Stimulated activated CD8-positive, alpha-beta memory T cell treated with anti-CD3 and anti-CD28 coated beads, Interleukin-2, amount 100 ng/mL, for 48 hours (primary cell): ENCODE measurements at places on chromosomes 11 and 22.

DNA sequence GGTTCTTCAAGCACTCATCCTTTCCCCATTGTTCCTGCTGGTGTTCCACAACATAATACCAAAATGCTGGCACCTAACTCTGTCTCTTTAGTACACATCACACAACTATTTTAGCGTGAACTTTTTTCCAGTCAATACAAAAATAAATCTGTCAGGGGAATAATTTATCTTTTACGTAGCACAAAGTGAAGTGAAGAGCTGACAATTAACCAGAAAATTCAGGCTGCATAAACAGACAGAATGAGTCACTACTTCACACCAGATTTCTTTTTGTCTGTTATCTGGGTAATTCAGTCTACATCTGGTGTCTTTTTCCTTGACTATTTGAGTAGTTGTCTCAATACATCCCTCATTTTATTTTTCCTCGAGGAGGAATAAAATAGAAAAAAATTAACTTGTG, 7.9 kb upstream of the ETS1 start:
- no peak for DNase-seq

- DNase-seq: no peak
Observed at GRCh38 chr22:45335021-45335818, 25.5 kb downstream of the FAM118A start.

DNA sequence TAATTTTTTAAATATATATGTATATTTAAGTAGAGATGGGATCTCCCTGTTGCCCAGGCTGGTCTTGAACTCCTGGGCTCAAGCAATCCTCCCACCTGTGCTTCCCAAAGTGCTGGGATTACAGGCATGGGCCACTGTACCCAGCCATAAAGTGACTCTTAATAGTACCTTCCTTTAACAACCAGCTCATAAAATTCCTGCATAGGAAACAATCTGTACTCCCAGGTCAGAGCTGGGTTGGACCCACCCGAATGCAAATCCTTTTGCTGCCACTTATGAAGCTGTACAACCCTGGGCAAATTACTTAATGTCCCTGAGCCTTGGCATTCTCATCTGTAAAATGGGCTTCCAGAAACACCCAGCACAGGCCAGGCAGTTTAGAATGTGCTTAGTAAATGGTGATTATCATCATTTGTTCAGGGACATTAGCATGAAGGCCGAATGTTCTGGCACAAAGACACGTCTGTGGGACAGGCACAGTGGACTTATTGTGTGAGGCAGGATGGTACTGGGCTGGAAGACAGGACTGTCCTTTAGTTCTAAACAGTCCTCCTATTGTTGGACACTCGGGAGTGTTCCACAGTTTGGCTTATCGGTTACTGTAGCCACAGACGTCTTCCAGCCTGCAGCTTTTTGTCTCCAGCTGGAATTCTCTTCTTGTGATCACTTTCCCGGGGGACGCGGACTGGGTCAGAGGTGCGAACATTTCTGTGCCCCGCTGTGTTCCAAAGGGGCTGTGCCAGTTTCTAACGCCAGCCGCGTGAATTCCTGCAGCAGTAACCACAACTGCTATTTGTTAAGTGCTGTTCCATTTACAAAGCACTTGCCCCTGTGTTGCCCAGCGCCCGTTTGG, 6.0 kb downstream of the PDXP start:
- DNase-seq: no peak

- DNase-seq: no peak
Observed at GRCh38 chr11:134988495-134988894, 576.5 kb upstream of the B3GAT1 start.

GRCh38 chr11:56906683-56907148, 82.0 kb upstream of the OR5AK2 start:
- no peak for DNase-seq

GRCh38 chr11:92286709-92287108, 62.1 kb downstream of the FAT3 start:
- DNase-seq: no peak

DNA sequence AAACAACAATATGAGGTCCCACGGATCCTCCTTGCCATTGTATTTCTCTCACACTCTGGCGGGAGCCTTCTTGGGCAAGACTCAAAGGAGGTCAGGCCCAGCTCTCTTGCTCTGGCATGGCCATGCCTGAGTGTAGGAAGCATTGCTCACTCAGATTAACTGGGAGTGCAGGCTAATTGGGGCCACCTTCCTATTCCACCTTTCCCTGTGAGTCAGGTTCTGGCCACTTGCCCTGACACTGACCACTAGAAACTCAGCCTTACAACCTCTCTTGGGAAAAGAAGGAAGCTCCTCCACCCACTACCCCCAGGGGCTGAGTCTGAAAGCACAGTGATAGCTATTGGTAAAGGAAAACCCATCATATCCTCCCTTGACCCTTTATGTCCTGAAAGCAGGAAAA, 121.8 kb upstream of the NTM start:
- DNase-seq: no peak

GRCh38 chr22:46469711-46470110, 67.7 kb downstream of the CELSR1 start:
- DNase-seq: no peak

GRCh38 chr11:10818594-10818993, 9.9 kb upstream of the EIF4G2 start:
- no peak for DNase-seq

- DNase-seq: no peak
Observed at GRCh38 chr11:65814131-65814985, 19.4 kb upstream of the SNX32 start.

DNA sequence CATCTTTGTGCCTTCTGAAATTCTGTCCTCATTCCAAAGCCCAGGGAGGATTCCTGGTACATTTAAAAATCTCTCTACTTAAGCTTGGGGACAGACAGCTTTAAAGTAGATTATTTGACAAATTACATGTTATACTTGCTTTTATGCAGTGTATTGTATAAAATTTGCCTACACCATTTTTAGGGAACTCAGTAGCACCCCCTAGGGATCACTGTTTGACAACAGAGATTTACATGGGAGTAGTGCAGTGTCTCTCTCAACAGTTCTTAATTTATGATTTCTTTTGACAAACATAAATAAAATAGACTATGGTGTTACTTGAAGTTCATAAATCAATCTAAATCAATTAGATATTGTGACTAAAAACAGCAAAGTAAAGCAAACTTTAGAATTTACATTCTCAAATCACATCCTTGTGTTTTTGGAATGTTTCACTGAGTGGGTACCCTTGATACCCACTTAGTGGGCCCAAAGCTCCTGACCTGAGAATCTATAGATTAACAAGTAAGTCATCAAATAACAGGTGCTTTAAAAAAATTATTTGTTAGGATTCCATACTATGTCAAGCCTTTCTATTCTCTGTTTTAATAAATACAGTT, 428.8 kb downstream of the DYNC2H1 start:
- no peak for DNase-seq

GRCh38 chr11:115454525-115454924, 49.7 kb downstream of the CADM1 start:
- no peak for DNase-seq

- no peak for DNase-seq
Observed at GRCh38 chr11:115996808-115997188, 492.6 kb upstream of the CADM1 start.

DNA sequence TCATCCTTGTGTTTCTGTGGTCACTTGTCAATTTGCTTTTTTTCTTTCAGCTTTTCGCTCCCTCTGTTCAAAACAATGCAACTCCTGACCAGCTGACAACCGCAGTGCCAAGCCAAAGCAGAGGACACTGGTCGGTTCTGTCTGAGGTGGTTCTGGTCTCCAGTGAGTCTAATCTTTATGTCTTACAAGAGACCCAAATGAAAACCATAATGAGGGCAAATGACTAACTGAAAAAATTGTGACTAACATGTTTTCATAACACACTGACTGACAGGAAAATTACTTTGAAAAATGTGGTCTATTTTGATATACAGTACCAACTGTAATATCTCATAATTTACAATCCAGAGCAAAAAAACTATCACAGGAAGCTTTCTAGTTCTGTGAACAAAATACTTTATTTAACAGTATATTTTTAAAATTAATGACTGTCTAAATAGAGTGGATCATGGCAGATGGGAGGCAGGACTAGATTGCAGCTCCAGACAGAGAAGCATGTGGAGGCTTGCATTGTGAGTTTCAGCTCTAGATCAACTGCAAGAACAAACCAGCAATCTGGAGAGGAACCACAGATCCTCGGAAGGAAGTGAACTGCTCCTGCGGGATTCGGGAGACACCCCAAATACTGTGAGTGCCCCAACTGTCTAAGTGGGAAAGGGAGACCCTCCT, 311.8 kb downstream of the SBF2 start:
- DNase-seq: no peak

DNA sequence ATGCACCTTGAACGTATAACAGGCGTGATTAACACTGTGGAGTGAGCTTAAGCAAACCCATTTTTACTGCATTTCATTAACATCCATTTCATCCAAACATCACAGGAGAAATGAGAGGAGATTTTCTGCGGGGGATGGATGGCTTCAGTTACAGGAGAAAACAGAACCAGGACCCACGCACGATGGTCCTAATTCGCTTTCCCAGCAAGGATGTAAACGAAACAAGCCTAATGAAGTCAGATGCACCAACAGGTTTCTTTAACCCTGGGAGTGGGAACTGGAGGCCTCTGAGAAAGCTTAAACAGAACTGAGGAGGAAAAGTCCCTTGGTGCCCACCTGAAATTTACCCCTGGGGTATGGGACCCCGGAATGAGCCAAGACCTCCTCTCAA, 2.7 kb downstream of the CADM1 start:
- DNase-seq: no peak

DNA sequence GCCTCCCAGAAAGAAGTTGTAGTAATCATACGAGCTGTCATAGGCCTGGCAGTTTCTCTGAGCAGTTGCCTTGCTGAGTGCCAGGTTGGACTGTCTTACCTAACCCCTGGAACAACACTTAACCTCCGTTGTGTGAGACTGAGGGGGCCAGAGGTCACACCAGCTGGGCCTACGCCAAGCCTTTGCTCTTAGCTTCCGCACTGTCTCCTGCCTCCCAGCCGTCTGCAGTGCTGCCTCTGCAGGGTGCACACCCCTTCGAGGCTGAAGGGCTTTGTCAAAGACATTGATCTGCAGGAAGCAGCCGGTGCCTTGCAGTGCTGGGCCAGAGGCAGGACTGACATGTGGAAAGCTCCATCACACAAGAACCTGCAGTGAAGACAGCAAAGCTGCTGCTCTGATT, 16.7 kb downstream of the TAB1 start:
- DNase-seq: no peak

- no peak for DNase-seq
Observed at GRCh38 chr11:27186580-27186979, 146.0 kb downstream of the BBOX1 start.

DNA sequence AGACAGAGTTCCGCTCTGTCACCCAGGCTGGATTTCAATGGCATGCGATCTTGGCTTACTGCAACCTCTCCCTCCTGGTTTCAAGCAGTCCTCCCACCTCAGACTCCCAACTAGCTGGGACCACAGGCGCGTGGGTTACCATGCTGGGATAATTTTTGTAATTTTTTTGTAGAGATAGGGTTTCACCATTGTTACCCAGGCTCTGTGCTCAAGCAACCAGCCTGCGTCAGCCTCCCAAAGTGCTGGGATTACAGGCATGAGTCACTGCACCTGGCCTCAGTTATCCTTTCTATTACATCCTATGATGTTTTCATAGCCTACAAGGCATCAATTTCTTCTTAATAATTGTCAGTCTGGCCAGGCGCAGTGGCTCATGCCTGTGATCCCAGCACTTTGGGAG, 36.5 kb downstream of the LRRC74B start:
- no peak for DNase-seq

DNA sequence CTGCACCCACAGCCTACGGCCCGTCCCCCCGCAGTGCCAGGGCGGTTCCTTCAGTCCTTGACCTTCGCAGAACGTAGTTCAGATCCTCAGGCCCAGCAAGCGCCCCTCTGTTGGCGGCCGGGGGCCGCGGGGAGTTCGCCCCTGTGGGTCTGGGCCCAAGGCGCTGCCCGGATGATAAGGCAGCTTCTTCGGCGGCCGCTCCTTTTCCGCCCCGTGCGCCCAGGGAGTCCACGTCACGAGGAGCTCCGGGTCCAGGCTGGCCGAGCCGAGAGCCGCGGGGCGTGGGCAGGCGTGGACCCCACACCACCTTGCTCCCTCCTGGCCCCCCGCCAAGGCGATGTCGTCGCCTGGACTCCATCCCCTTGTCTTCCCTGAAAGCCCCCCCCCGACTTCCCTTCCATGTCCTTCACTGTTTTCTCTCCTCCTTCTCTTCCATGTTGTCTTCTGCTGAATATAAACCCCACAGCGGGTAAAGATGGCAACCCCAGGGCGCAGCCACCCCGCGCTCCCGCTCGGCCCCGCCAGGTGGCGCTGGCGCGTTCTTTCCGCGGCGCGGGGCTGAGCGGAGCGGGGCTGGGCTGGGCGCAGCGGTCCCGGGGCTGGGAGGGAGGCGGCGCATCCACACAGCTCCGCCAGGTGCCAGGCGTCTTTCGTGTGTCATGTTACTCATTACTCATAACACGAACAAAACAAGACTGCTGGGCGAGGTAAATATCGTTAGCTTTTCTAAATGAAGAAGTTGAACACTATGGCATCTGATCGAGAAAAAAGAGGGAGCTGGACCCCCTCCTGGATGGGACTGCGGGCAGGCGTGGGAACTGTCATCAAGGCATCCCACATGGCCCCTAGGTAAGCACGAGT, 321.0 kb downstream of the NTM start:
- peak; percentile 14 for DNase-seq

DNA sequence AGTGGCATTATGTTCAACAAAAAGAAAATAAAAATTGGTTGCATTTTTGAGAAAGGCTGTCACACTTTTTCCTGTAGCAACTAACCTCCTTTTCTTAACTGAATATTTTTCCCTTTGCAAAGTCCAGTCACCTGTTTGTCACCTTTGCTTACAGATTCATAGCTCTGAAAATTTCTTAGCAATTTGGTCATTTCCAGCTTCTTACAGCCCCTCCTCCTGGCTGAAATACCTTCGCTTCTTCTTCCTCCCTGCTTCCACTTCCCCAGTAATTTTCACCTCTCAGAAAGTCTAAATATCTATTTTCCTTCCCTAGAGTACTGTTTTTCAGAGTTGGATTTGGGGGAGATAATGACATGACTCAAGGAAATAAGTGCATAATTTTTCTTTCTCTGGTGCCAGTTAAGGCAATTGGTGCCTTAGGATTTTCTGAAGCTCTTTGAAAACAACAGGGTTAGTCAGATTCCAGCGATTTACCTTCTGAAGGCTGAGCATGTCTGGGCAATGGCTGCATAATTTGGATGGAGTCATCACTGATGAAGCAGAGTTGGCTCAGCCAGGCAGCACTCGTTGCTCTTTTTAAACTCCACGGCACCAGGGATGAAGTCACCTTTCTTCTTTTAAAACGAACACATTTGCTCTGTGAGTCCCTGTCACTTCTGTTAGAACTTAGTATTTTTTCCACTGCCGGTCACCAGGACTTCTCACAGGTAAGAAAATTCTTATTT, 62.1 kb upstream of the AMOTL1 start:
- DNase-seq: no peak

- no peak for DNase-seq
Observed at GRCh38 chr11:84146826-84147225, 860.7 kb upstream of the CCDC90B start.

- DNase-seq: no peak
Observed at GRCh38 chr11:60504219-60504905, 10.8 kb upstream of the MS4A13 start.

- DNase-seq: no peak
Observed at GRCh38 chr22:39169797-39170466, 17.5 kb upstream of the CBX7 start.

GRCh38 chr11:69985331-69985640, 92.8 kb upstream of the ANO1 start:
- DNase-seq: no peak

GRCh38 chr11:44226945-44227344, 83.0 kb downstream of the ALX4 start:
- no peak for DNase-seq

GRCh38 chr22:44752285-44753188, at the start of gene ARHGAP8:
Gene ARHGAP8, plus strand, starts transcription at chr22:44752575. Its CDS starts 33,953 bp downstream, at chr22:44786528.
- no peak for DNase-seq
